CD4-positive, alpha-beta T cell treated with Interleukin-4 for 4 hours (primary cell): ENCODE measurements at places on chromosomes 4 and X.

DNA sequence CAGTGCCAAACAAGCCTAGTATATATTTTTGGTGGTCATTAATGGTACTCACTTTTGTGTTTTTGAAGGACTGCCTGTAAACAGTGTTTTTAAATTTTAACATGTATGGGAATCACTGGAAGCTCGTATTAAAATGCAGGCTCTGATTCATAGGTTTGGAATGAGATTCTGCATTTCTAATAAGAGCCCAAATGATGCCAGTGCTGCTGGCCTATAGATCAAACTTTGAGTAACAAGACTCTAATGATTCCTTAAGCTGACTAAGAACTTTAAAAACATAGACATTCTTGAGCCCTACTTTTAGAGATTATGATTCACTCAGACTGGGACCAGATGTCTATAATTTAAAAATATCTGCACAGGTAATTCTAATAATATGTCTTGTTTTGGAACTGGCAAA, 823.2 kb upstream of the LCORL start:
- DNase-seq, result no peak

GRCh38 chrX:146241902-146242301, 424.3 kb downstream of the SLITRK2 start:
- no peak for DNase-seq

- DNase-seq, result no peak
These were observed 446.9 kb downstream of the TMA16 start for GRCh38 chr4:163941221-163941905.

- DNase-seq, result no peak
These were observed 813.7 kb downstream of the DMD start for GRCh38 chrX:32397562-32398216.

- DNase-seq, result no peak
These were observed 60.9 kb downstream of the CLOCK start for GRCh38 chr4:55485821-55486220.

- DNase-seq, result no peak
These were observed 371.3 kb downstream of the BMPR1B start for GRCh38 chr4:95129031-95129430.

DNA sequence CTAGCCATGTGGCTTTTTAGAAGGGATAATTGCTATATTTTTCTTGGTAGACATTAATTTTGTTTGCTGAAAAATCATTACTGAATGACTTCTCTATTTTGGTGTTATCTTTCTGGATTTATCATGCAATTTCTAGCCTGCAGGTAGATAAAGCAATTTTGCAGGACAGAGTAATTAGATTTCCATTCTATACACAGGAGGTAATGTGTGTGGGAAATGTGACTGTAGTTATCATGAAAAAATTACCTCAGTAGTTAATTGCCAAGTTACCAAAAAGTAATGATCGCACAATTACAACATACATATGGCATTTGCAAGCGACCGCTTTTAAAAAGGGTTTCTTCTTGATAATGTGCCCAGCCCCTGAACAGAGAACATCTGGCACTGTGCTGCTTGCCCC, 66.1 kb downstream of the KIT start:
- DNase-seq, result no peak

DNA sequence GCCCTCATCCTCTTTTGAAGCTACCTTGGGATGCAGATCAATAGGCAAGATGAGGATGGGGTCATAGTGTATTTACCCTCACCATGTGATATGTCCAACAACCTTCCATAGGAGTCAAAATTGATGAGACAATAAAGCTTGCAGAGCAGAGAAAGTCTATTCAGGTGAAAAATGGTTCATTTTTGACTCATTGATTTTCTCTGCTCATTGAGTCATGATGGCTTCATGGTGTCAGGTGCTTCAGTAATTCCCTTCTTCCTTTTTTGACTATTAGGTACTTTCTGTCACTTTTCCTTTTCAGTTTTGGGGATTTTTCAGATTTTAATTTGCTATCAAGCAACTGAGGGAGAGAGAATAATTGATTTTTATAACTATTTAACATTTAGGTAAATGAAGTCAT, 55.9 kb upstream of the IL2 start:
- DNase-seq, result no peak

- no peak for DNase-seq
These were observed 18.8 kb downstream of the SLC25A31 start for GRCh38 chr4:127748957-127749356.

DNA sequence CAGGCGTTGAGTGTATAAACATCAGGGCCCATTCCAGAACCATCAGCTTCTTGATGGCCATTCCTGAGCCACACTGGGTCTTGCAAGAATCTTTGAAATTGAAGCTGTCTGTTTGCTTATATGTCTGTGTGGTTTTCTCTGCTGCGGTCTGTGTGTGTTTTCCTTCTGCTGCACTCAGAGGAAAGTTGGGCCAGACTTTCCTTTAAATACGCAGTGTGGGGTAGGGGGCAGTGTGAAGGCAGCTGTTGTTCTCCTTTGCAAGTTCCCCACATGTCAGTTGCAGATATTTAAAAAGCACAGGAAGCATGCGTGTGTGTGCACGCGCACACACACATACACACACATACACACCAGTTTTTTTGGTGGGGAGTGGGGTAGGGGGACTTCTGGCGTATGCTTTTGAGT, 32.1 kb downstream of the CCKAR start:
- DNase-seq, result no peak
